ENCODE measurements at places on chromosomes 7 and 10. TPM values are rescaled to one million over a fixed set of nuclear protein-coding genes. Genes with fewer than 3 reads are reported as not detected.

DNA sequence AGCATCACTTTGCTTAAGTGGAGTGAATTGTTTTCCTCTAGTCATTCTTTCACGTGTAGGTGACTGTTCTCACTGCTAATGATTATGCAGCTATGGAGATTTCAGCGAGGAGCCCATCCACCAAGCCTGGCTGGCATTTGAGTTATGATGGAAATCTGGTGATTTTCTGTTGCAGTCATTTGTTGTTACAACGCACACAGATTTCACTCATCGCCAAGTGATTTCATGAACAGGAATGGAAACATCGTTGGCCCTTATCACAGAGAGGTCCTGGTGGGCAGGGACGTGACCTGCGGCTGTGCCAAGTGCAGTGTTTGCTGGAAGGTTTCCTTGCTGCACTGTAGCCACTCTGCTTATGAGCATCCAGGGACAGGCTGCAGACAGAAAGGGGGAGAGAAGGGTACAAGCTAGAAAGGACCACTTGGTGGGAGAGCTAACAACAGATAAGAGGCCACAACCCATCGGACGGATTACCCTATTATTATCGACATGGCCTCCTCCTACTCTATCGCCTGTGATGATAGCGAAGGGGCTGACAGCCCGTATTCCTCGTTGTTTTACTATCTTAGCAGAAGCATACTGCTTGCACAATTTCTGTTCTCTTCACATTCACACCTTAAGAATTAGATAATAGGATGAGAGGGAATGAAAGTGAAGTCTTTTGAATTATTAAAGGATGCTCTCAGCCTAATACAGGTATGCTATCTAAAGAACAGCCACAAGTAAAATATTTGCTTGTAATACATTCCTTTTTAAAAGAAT, 99.0 kb upstream of the PITRM1 start:
- no peak for DNase-seq

Gene FXYD4
- not detected for total RNA-seq

Gene EN2
- total RNA-seq, result not detected

DNA sequence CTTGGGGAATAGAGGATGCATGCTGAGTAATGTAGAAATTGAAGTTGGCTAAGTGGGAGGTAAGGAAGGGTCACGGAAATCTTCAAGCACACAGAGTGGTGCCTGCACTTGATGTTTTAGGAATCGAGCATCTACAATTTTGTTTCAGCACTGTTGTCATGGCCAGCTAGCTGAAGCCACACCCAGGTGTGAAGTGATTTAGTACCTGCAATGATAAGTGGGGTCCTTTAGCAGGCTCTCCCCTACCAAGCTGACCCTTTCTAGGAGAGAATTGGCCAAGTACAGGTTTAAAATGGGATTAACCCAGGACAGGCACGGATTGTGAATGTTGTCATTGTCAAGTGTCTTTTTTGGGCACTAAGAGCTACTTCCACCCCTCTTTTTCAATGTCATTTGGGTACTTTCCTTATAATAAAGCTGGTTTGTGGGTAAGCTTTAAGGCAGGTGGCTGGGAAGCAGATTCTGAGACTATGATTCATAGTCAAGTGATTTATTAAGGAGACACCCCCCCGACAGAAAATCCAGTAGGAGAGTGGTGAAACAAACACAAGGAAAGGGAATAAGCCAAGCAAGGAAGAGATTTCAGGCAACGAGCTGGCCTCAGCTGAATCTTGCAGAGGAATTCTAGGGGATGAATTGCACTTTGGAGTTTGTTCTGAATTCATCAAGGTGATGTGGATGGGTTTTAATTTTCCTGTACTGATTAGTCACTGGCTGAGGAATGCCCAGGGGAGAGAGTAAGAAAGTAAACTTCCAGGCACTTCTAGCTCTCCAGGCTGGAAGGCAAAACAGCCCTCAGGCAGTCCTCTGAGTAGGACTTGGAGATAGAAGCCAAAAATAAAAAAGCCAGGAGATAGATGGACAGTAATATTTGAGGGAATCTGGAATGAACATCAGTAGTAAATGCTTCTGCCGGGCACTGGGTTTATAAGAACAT, 1128.4 kb downstream of the SORCS3 start:
- DNase-seq, result no peak

GRCh38 chr7:75534727-75535307, 42.7 kb downstream of the SPDYE5 start:
- DNase-seq, result no peak

Gene IKZF5
- total RNA-seq, result 13.2 TPM

Gene CWF19L1
- 28.0 TPM for total RNA-seq

GRCh38 chr7:94055963-94056362, 51.8 kb upstream of the BET1 start:
- no peak for DNase-seq

DNA sequence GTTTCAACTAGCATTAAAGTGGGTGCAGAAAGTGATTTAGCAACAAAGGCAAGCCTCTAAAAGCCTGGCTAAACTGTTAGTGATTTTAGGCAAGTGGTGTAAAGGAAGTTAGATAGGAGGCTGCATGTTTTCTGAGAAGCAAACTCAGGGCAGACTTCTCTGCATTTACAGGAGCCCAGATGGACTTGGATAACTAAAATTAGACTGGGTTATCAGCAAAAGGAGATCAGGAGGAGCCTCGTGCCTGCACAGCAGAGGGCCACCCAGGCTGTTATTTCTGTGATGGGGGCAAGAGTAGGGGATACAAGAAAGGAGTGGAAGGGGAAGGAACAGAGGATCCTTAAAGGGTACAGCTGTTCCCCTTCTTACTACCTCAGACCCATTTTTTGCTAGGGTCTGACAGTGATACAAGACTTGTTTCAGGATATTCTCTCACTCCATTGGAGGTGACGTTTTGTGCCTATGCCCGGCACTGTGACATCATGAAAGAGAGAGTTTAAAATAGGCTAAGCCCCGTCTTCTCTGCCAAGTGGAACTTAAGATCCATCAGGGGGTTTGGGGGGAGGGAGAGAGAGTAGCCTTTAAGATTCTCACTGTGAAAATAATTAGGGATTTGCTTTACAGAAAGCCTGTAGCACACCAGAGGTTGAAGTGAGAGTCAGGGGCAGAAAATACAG, 49.6 kb upstream of the PDCD4 start:
- no peak for DNase-seq

- DNase-seq, result no peak
These were observed 6.0 kb upstream of the CROT start for GRCh38 chr7:87339373-87339897.

DNA sequence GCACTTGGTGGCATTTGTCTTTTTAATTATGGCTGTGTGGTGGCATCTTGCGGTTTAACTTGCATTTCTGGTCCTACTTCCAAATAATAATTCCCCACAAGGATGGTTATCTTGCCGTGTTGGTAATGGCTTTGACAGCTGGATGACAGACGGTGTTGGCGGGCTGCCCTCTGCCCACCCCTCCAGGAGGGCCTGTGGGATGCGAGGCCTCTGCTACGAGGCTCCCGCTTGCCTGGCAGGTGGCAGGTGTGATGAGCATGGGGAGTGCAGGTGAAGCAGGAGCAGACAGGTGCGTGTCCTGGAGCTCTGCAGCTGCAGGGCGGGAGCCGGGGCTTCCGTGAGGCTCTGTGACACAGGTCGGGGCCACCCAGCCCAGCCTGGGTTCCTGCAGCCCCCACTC, 11.8 kb downstream of the INPP5A start:
- no peak for DNase-seq
